Activated CD4-positive, alpha-beta memory T cell treated with anti-CD3 and anti-CD28 coated beads, Interleukin-2, amount 10 ng/mL, durations not matched to agents 7 days and 5 days (primary cell): ENCODE measurements at places on chromosomes 4 and X. TPM values are rescaled to one million over a fixed set of nuclear protein-coding genes. Genes with fewer than 3 reads are reported as not detected.

The PRKG2 gene
- total RNA-seq = 0.63 TPM

The SLITRK4 gene
- total RNA-seq = not detected

The XKRX gene
- 0.35 TPM for total RNA-seq

The XPNPEP2 gene
- total RNA-seq = 2.1 TPM

The CCDC158 gene
- not detected for total RNA-seq

The PAGE4 gene
- not detected for total RNA-seq

The GSX2 gene
- total RNA-seq = not detected

The GABRG1 gene
- not detected for total RNA-seq

The SHOX gene
- total RNA-seq = not detected

The VMA21 gene
- 40.3 TPM for total RNA-seq

The TEX11 gene
- total RNA-seq = not detected

The NLGN3 gene
- 0.90 TPM for total RNA-seq

The AKAP4 gene
- total RNA-seq = not detected

The CLGN gene
- total RNA-seq = not detected

The WDR45 gene
- total RNA-seq = 51.1 TPM

The FABP2 gene
- not detected for total RNA-seq

The RHOXF1 gene
- total RNA-seq = not detected

The VSIG4 gene
- total RNA-seq = not detected
